ENCODE measurements at places on chromosomes 1 and 21.

GRCh38 chr1:165376041-165376810 is 19.7 kb upstream of the LMX1A start:
- peak; percentile 40 for DNase-seq

DNA sequence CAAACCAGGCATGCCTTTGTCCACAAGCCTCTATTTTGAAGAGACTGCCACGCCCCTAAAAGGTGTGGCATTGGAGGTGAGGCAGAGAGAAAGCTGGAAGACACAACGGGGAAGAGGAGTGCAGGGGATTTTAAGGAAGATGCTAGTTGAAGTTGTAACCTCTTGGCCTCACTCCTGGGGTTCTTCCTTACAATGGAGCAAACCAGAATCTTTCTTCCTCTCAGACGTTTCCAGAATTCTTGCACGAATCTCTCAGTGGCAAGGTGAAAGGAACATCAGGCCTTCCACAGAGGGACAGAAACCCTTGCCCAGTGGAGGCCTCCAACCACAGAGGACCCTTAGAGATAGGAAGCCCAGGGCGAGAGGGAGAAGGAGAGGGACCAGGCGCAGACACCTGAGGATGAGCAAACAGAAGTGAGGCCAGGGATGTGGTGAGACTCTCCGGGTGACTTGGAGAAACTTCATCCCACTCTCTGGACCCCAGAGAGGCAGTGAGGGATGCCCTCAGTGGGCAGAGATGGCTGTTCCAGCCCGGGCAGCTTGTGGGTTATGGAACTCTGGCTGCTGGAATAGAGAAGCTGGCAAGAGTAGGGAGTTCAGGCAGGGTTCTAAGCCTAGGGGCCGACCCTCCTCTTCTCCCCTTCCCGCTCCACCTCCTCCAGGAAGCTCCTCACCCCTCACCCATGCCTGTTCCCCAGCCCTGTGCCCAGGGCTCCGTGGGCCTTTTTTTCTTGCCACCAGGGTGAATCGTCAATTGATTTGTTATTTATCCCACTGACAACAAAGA is 136.8 kb upstream of the RUNX3 start:
- no peak for DNase-seq

- DNase-seq: no peak
These were observed 433.1 kb upstream of the KAZN start for GRCh38 chr1:14165371-14165801.

DNA sequence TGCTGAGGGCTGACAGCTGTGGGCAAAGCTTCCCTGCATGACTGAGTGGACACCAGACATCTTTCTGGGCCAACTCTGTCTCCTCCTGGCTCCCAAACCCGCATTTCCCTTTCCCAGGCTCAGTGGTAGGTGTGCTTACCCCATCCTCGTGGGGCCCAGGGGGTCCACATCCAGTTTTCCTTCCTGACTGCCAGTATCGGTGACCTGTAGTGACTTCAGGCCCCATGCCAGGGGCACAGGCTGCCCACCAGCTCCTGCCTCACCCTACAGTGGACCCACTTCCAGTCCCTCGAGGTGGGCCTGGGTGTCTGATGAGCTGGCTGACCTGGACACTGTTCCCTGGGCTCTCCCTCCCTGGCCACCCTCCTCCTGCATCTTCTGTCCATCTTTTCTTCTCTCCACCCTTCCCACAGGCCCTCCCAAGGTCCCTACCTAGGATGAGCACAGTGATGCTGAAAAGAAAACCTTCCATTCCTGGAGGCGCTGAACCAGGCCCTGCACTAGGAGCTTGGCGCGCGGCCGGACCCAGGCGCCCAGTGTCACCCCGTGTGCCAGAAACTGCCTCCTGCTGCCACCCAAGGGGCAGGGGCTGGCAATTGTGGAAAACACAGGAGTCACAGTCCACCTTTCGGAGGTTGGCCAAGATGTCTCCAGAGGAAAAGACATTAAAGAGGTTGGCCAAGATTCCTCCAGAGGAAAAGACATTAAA is 67.1 kb downstream of the RUNX3 start:
- no peak for DNase-seq

- no peak for DNase-seq
These were observed 104.7 kb downstream of the SYT2 start for GRCh38 chr1:202605515-202605914.

DNA sequence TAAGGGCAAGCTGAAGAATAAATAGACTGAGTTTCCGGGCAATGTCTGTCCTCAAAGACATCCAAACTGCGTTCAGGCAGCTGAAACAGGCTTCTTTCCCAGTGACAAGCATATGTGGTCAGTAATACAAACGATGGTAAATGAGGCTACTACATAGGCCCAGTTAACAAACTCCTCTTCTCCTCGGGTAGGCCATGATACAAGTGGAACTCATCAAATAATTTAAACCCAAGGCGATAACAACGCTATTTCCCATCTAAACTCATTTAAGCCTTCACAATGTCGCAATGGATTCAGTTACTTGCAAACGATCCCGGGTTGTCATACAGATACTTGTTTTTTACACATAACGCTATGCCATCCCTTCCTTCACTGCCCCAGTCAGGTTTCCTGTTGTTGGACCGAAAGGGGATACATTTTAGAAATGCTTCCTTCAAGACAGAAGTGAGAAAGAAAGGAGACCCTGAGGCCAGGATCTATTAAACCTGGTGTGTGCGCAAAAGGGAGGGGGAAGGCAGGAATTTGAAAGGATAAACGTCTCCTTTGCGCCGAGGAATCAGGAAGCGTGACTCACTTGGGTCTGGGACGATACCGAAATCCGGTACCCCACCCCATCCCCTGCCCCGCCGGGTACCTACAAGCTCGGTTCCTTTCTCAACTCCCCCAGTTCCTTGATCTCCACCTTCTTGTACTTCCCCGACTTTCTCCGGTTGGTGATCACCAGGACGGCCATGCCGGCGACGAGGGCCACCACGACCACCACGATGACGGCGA is 1.3 kb downstream of the TACSTD2 start:
- DNase-seq: no peak

DNA sequence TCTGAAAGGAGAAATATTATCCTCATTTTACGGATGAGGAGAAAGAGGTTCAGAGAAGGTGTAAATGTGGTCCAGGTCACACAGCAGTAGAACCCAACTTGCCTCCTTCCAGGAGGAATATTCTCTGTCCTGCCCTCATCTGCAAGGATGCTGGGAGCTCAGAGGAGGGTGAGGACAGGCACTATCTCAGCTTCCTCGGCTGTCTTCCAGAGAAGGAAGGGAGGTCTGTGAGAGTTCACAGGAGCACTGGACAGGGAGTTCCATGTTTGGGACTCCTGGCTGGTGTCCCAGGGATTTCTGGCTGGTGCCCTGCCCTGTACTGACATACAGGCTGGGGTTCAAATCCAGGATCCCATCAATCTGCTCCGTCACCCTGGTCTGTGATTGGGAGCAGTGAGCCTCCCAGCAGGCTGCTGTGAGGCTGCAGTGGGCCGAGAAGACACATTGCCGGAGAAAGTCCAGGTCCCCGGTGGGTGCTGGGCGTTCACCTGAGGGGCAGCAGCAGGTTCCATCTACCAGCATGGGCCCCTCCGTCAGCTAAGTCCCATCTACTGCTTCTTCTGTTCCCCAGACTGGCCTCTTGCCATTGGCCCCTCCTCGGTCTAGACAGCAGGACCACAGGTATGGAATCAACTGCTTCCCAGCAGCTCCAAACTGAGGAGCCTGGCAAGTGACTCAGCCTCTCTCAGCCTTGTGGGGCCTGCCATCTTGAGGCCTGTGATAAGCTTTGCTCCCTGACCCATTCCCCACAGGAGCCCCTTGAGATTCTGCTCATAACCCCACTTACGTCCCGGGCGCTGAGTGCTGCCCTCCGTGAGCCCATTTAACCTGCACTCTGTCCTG is 8.5 kb upstream of the BSND start:
- DNase-seq: no peak

Measured in NB4 (cell line).